ENCODE measurements at places on chromosomes 3 and 15.

DNA sequence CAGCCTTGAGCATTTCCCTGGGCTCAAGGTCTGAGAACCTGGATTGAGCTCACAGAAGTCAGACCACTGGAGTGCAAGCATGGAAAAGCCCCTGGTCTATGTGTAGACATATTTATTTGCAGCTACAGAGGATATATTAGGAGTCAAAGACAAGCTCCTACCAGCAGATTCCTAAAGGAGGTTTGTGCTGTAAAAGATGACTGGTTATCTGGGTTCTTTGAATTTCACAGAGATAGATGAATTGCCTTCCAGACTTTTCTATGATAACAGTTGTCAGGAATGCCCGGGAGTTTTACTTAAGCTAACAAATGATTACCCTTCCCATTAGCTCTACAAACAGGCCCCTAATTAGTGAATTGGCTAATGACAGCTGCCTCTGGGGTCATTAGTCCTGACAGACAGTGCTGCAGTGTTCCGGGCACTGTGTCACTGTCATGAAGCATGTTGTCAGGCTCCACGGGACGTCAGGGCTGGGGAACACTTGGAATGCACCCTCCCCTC lies 48.8 kb upstream of the PLXNA1 start:
- DNase-seq: no peak

DNA sequence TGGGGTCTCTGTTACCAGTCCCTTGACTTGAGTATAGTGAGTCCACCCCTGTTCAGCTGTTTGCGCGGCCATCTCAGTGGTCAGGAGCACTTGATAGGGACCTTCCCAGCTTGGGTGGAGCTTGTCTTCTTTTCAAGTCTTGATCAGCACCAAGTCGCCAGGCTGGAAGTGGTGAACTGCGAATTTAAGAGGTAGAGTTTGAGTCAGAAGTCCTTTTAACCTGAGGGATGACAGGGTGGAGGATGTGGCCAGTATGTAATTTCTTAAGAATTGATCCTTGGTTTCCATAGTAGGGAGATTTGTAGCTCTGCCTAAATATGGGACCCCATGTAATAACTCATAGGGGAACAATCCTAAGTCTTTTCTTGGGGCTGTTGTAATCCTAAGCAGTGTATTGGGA lies 86.3 kb upstream of the XCR1 start:
- DNase-seq: no peak

DNA sequence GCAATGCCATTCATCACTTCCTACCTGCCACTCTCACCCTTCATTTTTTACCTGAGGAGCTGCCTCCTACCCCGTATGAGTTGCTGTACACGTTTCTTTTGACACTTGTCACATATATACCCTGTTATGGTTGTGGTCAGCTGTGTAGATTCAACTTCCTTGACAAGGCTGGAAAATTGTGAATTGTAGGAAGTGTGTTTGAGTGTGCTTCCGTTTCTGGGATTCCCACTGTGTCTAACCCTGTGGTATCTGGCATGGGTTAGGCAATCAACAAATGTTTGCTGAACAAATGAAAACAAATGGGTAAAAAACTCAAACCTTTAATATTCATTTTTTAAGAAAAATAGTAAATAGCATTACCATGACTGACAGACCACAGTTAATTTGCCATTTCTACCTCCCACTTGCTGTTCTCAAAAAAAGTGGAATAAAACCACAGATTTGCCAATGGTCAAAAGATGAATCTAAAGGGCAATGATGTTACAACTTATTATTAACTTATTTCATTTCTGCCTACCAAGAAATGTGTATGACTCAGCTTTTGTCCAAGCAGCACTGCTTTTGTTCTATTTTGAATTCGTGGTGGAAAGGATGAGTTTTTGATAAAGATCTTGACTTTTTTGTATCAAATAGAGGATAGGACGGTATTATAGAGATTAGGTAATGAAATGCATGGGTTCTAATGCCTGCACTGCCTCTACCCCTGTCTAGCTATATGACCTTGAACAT lies 404.6 kb downstream of the LPP start:
- no peak for DNase-seq

GRCh38 chr3:57963811-57964346 lies 44.3 kb upstream of the FLNB start:
- no peak for DNase-seq

DNA sequence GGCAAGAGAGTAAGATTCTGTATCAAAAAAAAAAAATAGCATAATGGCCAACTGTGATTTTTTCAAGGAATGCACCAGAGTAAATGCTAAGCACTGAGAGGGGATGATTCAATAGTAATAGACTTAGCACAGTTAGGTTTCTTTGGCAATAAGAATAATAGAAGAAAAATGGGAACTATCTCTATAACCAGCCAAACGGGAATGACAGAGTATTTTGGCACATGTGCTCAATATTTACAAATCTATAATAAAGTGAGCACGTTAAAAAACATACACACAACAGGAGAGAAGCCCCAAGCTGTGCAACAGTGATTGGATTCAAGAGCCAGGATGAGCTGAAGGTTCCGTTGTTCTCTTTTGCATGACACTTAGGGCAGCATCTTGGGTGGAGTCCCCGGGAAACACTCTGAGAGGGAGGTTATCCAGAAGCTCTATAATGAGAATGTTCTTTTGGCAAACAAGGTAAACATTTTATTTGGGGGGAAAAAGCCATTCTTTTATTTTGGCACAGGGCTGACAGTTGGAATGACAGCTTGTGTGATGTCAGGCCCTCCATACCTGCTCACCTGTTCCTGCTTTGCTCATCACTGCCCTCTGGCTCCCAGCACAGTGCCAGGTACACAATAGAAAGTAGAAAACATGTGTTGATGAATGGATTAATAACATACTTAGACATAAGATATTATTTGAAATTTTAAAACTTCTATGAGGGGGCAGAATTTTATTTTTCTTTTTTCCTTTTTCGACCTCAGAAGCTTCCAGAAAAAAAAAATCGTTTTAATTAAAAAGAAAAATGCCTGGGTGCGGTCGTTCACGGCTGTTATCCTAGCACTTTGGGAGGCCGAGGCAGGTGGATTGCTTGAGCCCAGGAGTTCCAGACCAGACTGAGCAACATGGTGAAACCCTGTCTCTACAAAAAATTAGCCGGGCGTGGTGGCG lies 44.0 kb upstream of the MUC4 start:
- DNase-seq: no peak

DNA sequence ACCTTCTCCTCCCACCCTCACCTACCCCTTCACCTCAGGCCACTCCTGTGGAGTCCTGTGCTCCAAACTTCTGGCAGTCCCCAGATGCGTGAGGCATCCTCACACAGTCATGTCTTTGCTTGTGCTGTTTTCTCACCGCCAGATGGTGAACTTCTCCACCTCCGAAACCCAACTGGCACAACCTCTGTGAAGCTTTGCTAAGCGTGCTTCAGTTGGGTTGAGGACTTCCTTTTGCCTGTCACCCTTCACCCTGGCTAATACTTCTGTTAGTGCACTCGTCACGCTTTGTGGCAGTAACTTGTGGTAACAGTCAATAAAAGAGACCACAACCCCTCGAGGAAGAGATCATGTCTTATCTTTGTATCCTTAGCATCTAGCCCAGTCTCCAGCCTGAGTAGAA lies 42.0 kb upstream of the SKOR1 start:
- no peak for DNase-seq

DNA sequence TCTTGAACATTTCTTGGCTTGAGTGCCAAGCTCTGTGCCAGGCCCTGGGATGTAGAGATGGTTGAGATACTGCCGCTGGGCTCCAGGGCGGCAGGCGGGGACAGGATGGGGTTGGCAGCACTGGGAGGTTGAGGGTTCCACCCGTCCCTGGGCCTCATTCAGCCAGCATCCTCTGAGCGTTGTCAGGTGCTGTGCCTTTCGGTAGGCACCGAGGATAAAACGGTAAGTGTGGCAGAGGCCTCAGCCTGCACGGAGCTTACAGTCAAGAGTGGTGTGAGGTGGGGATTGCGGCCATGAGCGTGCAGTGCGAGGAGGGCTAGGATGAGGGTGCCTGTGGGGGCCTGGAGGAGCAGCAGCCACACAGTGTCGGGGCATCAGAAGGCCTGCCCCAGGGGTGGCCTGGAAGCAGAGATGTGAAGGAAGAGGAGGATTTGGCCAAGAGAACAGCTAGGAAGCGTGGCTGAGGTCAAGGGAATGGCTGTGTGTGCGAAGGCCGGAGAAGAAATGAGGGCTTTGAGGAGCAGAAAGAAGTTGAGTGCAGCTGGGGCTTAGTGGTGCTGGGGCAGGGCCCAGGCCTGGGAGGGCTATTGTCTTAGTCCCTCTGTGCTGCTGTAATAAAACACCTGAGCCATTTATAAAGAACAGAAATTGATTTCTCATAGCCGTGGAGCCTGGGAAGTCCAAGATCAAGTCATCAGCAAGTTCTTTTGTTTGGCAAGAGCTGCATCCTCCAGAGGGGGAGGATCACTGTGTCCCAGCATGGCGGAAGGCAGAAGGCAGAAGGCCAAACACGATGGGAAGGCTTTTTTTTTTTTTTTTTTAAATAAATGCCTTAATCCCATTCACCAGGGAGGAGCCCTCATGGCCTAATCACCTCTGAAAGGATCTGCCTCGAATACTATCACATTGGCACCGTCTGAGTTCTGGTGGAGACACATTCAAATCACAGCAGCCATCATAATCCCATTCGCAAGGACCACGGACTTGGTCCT lies 22.7 kb downstream of the CORO2B start:
- no peak for DNase-seq

GRCh38 chr3:142057331-142057725 lies 92.0 kb downstream of the TFDP2 start:
- no peak for DNase-seq

DNA sequence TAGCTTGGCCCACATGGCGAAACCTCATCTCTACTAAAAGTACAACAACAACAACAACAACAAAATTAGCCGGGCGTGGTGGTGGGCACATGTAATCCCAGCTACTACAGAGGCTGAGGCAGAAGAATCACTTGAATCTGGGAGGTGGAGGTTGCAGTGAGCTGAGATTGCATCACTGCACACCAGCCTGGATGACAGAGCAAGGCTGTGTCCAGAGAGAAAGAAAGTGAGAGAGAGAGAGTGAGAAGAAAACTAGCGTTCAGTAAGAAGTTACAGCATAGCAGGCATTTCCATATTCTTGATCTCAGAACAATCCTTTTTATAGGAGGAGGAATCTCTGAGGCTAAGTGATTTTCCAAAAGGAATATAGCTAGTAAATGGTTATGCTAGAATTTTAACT lies 1076.1 kb downstream of the AGBL1 start:
- no peak for DNase-seq

- DNase-seq: peak; percentile 83
Measured at GRCh38 chr15:63487076-63487757, 17.2 kb upstream of the USP3 start.

DNA sequence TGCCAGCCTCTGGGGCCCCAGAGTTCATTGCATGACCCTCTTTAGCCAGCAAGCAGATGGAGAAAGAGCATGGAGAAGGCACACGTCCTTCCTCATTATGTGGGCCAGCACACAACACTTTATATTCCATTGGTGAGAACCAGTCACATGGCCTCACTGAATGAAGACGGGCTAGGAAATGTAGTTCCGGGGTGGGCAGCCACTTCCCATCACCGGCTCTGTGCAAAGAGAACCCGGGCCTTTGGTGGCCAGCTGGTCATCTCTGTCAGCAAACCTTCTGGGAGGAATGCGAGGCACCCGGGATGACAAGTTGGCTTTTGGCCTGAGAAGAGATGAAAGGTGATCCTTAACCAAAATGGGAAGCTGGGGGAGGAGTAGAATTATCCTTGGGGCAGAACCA lies 90.2 kb upstream of the VGLL4 start:
- no peak for DNase-seq

- DNase-seq: no peak
Measured at GRCh38 chr3:127821394-127821793, 921 bp downstream of the MGLL start.

- no peak for DNase-seq
Measured at GRCh38 chr3:65963787-65964677, 74.7 kb downstream of the MAGI1 start.

- no peak for DNase-seq
Measured at GRCh38 chr15:33735637-33736247, 232.6 kb upstream of the CHRM5 start.

DNA sequence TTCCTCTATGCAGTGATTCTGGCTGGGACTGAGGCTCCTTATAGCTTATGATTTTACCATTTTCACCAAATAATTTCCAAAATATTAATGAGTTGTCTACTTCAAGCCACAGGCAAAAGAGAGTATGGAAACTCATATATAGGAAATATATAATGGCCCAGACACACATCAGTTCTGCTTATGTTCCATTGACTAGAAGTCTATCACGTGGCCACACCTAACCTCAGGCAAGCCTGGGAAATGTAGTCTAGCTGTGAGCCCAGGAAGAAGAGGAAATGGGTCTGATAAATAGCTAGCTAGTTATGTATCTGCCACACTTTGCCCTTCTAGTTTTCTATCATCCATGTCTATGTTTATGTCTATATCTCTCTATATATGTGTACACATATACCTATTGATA lies 195.1 kb downstream of the OTOL1 start:
- no peak for DNase-seq

GRCh38 chr3:4979428-4980228 lies at the start of gene BHLHE40:
Gene BHLHE40, plus strand, starts transcription at chr3:4979437. Its CDS starts 282 bp downstream, at chr3:4979719.
- no peak for DNase-seq

DNA sequence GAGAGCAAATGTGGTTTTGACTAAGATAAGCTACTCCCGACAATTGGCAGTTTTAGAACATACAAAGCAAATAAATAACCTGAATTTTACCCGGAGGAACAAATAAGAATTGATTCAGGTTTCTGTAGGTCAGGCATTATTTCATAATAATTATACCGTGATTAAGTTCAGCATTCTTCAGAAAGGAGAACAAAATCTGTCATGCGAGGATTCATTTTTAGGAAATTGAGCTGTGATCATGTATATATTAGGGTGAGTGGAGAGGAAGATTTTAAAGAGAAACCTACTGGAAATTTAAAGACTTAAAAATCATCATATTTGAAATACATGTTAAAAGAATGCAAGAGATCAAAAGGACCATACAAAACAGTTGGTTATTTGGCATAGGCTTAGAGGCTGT lies 20.5 kb downstream of the ZNF609 start:
- DNase-seq: no peak

DNA sequence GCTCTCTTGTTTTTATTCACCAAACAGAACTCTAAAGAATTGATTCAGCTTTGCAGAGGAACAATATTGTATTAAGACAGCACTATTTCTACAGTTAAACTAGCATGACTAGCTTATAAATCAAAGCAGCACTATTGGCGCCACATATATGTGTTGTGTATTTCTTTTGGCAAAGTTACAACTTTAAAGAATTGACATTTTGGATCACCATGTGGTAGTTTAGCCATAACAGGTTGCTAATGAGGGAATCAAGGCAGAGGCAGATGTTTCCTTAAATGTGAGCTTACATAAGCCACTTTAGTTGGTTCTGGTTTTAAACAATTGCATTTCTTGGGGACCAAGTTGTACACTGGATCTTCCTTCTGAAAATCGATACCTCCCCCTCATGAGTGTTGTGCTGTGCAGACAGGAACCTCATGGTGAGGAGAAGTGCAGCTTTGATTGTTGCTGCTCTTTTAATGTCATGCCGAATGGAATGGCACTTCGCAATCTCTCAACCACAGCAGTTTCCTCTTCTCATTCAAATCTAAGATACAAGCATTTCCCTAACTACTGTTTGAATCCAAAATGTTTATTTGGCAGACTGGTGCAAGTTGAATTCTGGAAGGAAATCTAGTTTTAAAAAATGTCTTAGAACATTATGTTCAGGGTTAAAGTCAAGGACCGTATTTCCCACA lies 151.2 kb downstream of the MYRIP start:
- no peak for DNase-seq

All from activated T-helper 9 cell treated with anti-CD3 and anti-CD28 coated beads, Interleukin-2, amount 50 U/mL, for 16 hours (primary cell).